ENCODE measurements at places on chromosomes 7 and 10.

GRCh38 chr10:63573068-63573697 is 52.0 kb downstream of the REEP3 start:
- no peak for DNase-seq

GRCh38 chr7:80847895-80848294 is 71.0 kb downstream of the SEMA3C start:
- no peak for DNase-seq

- DNase-seq = no peak
Observed at GRCh38 chr10:121276046-121276445, 322.2 kb downstream of the FGFR2 start.

GRCh38 chr7:135901585-135902540 is 75.3 kb downstream of the MTPN start:
- DNase-seq = no peak

DNA sequence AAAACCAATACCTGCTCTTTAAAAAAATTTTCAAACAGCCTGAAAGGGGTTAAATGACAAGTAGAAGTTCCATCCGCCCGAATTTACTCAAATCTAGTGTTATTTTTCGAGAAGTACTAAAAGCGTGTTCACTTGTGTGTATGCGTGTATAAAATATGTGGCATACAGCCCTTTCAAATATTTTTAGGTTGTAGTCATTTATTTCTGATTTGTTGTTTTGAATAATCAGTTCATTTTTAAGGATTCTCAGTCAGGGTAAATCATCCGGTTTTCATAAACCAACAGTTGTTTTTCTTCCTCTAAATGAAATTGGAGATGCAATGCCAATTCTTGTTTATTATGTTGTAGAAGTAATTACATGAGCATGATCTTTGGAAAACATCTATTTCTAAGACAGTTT is 6.9 kb upstream of the SUN1 start:
- no peak for DNase-seq

DNA sequence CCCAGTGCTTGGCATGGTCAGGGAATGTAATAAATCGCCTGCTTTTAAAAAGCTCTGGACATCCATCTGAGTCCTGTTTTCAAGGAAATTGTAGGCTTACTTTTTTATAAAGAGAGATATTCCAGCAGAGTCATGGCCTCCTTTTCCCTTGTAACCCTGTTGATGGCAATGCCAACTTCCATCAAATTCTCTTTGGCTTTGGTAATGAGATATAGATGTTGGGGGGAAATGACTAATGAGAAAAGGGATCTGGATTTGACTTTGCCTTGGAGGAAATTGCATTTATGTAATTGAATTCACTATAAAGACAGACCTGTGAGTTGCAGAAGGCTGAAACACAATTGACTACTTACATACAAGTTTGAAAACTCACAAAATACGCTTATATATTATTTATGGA is 347.5 kb downstream of the GPR158 start:
- no peak for DNase-seq

DNA sequence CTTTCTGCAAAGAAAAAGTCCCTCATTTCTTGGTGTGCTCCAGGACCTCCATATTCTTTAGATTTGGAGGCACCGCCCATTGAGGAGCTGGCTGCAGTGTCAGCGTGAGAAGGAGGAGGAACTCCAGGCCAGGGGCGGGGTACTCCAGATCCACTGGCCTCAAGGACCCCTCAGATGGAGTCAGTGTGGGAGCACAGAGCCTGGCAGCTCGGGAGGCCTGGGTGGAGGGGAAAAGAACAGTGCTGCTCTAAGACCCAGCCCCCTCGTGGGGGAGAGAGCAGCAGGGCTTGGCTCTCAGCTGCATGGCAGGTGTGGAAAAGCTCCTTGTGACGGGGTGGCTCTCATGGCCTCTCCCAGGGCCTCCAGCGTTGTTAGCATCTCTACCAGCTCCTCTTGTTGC is 70.5 kb downstream of the ITGB1 start:
- DNase-seq = no peak

DNA sequence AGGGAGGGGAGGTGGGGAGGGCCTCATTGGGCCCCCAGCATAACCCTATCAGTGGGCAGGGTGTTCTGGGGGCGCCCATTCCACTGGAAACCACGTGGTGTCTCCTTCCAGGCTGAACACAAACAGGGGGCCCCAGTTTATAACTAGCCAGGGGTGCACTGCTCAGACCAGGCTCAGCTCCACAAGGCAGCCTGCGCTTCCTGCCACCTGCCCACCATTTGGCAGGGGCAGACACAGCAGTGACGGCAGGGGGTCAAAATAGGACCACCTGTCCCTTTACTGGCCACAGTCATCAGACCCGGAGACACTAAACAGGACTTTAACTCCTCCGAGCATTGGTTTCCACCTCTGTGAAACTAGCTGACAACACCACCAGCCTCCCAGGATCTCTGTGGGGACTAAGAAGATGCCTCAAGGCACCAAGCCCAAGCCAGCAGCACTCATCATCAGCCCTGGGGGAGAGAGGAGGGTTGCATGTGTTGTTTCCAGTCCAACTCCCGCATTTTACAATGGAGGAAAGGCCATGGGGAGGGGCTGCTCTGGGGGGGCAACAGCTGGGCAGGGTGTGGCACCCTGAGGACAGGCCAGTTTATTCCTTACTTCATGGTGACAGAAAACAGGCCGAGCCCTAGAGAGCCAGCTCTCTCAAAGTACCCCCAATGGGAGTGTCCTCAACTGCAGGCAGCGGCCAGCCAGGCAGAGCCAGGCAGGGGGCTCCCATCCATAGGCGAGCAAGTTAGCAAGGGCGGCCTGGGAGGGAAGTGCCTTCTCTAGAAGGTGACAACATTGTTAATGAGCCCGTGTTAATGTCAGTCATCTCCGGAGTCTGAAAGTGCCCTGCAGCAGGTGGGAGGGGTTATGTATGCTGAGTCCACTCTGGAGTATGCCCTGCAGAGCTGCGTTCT is 127.6 kb downstream of the TNS3 start:
- DNase-seq = no peak

DNA sequence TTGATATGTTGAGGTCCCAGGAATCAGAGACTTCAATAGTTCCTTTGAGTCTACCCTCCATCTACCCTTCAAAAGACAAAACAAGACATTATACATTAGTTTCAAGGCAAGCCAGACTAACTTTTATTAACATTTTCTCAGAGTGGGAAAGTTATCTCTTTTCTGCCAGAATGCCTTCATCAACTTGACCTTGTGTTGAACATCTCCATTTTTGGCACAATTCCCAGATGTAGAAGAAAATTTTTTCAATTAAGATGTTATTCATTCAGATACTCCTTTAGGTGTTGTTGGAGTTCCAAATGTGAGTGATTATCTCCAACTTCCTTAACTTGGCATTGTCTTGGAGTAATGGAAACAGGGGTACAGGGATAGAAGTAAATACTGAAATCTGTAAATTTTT is 59.1 kb downstream of the NRF1 start:
- no peak for DNase-seq

GRCh38 chr7:19351341-19352304 is 206.4 kb upstream of the FERD3L start:
- no peak for DNase-seq

- DNase-seq = no peak
Observed at GRCh38 chr10:44774676-44775401, 136.3 kb upstream of the TMEM72 start.

DNA sequence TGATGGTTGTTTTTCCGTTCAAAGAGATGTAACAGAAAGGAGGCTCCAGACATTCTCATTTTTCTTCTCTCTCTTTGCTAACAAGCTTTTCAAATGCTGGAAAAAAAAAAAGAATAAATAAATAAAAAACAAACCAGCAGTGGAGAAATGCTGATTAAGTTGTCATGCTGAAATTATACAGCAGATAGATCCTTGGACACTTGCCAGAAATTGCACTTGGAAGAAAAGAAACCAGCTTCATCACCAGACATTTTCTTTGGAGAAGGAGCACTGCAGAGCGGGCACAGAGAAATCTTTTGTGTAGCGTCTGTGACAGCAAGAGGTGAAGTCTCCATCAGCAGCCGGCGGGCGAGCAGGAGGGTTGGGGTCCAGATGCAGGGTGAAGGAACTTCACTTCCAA is 55.8 kb downstream of the CLRN3 start:
- no peak for DNase-seq

- DNase-seq = no peak
Observed at GRCh38 chr10:128031216-128031615, 95.0 kb downstream of the MKI67 start.

DNA sequence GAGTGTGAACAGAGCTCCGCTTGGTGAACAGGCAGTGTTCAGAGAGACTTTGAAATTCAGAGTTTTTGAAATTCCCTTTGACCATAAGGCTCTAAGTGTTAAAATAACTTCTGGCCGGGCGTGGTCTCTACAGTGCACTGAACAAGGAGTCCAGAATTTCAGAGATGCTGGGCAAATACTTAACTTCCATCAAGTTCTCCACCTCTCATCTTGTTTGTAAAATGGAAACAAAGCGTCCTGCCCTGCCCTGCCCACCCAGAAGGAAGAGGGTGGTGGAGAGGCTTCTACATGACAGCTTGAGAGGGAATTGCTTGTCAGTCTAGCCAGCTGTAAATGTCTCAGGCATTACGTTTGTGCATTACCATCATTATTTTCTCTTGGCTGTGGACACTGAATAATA is 102.6 kb downstream of the RGS10 start:
- no peak for DNase-seq

DNA sequence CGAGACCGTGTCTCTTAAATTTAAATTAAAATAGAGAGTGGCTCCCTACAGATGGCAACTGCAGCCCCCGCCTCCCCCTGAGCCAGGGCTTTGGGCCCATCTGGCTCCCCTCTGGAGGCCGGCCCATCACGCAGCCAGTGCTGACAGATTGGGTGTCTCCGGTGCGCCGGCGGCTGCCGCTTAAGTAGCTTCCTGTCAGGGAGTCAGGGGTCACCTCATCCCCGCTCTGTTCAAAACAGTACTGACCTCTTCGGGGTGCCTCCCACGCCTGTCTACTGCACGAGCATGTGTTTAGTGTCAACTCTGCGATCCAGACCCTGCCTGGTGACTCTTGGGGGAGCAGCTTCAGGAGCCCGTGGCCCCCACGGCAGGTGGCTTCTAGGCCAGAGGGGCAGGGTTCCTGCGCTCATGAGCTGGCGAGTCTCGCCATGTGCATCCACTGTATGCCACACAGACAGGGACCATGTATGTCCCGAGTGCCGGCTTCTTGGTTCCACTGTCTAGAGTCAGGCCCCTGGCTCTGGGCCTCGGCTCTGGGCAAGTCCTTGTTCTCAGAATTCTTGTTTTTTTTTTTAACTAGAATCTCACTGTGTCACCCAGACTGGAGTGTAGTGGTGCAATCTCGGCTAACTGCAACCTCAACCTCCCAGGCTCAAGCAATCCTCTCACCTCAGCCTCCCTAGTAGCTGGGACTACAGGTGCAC is 36.1 kb downstream of the KCTD7 start:
- DNase-seq = no peak

DNA sequence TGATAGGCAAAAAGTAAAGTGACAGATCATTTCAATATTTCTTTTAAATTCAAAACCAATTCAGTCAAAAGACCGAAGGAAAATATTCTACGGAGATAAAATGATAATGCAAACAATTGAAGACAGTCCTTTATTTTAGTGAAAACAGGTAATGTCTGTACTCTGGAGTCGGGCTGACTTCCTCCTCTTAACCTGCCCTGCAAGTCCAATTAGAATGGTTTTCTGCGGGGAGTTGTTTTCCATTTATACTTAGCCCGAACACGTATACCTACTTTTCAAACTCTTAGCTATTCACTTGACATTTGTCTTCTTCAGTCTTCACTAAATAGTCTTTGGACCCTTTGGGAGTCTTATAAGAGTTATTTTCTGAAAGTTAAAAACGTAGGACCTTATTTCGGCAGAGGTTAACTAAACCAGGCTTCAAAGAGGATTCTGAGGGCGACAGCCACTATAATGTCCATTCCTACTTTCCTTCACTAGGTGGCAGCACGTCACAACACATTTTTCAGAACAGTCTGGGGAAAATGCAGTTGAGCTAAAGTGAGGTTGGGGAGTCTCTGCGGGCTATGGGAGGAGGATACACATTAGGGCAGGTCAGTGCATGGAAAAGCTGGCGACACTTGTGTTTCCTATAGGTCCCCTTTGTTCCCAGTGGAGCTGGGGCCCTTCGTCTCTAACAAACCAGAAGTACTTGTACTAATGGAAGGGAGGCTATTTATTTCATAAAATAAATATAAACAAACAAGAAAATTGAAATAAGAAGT is 472.0 kb downstream of the KCNMA1 start:
- peak; percentile 66 for DNase-seq

DNA sequence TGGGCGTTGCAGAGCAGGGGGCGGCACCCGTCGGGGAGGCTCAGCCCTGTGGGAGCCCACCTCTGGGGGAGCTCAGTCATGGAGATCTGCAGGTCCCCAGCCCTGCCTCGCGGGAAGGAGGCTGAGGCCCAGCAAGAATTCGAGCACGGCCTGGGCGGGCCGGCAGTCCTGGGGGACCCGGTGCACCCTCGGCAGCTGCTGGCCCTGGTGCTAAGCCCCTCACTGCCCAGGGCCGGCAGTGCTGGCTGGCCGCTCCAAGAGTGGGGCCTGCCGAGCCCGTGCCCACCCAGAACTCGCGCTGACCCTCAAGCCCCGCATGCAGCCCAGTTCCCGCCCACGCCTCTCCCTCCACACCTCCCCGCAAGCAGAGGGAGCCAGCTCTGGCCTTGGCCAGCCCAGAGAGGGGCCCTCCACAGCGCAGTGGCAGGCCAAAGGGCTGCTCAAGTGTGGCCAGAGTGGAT is 76.2 kb downstream of the TMEM26 start:
- DNase-seq = no peak

DNA sequence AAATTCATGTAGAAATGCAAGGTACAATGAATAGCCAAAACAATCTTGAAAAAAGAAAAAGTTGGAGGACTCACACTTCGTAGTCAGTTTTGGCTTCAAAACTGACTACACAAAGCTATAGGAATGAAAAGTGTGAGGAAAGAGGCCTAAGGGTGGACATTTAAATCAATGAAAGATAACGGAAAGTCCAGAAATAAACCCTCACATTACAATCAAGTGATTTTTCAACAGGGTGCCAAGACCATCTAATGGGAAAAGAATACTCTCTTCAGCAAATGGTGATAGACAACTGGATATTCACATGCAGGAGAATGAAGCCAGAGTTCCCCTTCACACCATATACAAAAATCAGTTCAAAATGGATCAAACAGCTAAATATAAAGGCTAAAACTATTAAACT is 106.8 kb downstream of the SRPK2 start:
- DNase-seq = no peak

GRCh38 chr7:50349963-50350944 is 45.7 kb downstream of the IKZF1 start:
- no peak for DNase-seq

GRCh38 chr10:23676296-23676695 is 237.4 kb downstream of the OTUD1 start:
- DNase-seq = no peak

DNA sequence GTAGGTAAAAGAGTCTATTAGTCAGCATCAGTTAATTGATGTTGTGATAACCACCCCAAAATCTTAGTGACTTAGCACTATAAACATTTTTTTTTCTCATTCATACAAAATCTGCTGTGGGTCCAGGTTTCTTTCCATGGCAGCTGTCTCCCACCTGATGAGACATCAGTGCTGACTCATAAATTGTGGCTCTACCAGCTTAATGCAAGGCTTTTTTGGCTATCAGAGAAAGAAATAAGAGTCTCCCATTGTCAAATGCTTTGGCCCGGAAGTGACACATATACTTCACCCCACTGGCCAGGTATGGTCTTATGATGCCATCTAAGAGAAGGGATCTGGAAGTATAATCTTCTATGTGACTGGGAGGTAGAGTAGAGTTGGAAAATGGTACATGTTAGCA is 14.5 kb downstream of the DNAJB9 start:
- DNase-seq = no peak

Data from endothelial cell (in vitro differentiated cells).